Cardiac muscle cell (in vitro differentiated cells and primary cell): ENCODE measurements at places on chromosomes 2 and 18. TPM values are rescaled to one million over a fixed set of nuclear protein-coding genes. Genes with fewer than 3 reads are reported as not detected.

Gene CHRNG
- 0.04 TPM in 1 of 2 replicates, not detected in the other for total RNA-seq

Gene MC4R
- total RNA-seq: 0.21 and 0.54 TPM in 2 replicates

Gene ARPC2
- total RNA-seq: 223 and 250 TPM in 2 replicates

Gene CNDP1
- 1.6 TPM in 1 of 2 replicates, not detected in the other for total RNA-seq

Gene KCNS3
- 10.5 and 13.1 TPM in 2 replicates for total RNA-seq

Gene APCDD1
- 30.8 and 32.8 TPM in 2 replicates for total RNA-seq

Gene TUBA3E
- not detected in 2 replicates for total RNA-seq

Gene TTR
- 0.98 TPM in 1 of 2 replicates, not detected in the other for total RNA-seq

Gene MARCHF4
- total RNA-seq: not detected in 2 replicates

Gene COL4A3
- total RNA-seq: not detected in 2 replicates

Gene MAP3K19
- total RNA-seq: not detected in 2 replicates

Gene FLACC1
- total RNA-seq: 0.53 and 0.69 TPM in 2 replicates

Gene PGAP1
- total RNA-seq: 5.5 and 13.4 TPM in 2 replicates

Gene OTOF
- total RNA-seq: 0.04 TPM in 1 of 2 replicates, not detected in the other

Gene HMSD
- total RNA-seq: 0.14 TPM in 1 of 2 replicates, not detected in the other

Gene CTAGE1
- not detected in 2 replicates for total RNA-seq

Gene TMEM87B
- 4.6 and 7.3 TPM in 2 replicates for total RNA-seq

Gene SERPINB3
- not detected in 2 replicates for total RNA-seq

Gene STAT1
- 35.4 and 42.8 TPM in 2 replicates for total RNA-seq

Gene NT5C1B
- total RNA-seq: not detected in 2 replicates

Gene ATOH8
- 10.6 and 12.6 TPM in 2 replicates for total RNA-seq
